Caki2 (cell line): ENCODE measurements at places on chromosomes 5 and 9.
A peak's percentile ranks its signal among the peaks of the same experiment; 100 is the strongest.

GRCh38 chr5:135655468-135655815, 76.7 kb upstream of the CXCL14 start:
- no peak for DNase-seq

DNA sequence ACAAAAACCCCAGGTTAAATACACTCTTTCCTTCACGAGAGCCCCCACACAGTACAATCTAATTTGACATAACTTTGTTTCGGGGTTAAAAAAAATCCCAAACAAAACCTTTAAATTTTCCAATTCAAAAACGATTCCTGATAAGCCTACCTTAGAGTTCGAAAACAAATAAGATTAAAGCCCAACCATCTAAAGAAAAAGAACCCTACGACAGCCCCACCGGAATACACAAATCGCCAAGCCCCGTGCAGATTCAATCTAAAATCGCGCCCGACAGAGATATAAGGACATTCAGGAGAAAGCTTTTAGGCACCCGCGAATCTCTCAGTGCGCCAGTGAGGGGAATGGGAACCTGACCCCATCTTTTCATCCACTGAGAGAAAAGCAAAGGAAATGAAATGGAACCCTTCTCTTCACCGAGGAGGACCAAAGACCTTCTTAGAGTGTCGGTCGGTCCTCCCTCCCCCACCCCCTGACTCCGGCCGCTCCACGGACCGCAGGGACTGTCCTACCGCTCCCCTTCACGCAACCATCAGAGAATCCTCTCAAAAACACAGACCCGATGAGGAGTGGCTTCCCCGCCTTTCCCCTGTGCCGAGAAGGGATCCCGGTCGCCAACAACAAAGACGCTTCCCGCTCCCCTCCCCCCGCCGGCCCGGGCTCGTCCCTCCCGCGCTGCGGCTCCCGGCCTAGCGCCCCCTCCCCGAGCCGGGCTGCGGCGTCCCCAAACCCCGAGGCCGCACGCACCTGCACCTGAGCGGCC, 925 bp downstream of the ABHD17B start:
- DNase-seq = peak; percentile 44

DNA sequence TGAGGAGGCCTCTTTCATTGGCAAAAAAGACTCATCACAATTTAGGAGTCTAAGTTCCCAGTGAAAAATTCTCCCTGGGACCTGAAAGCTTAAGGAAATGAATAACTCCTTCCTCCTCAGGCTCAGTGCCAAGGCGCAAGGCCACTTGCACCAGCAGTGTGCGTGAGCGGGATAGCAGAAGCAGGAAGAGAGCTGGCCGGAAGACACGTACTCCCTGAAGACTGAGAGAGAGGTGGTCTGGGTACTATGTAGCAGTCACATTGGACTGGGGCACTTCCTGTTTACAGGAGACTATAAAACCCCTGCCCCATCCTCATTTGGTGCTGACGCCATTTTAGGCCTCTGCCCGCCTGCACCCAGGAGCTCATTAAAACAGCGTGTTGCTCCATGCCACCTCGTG, 66.3 kb upstream of the IL33 start:
- no peak for DNase-seq

DNA sequence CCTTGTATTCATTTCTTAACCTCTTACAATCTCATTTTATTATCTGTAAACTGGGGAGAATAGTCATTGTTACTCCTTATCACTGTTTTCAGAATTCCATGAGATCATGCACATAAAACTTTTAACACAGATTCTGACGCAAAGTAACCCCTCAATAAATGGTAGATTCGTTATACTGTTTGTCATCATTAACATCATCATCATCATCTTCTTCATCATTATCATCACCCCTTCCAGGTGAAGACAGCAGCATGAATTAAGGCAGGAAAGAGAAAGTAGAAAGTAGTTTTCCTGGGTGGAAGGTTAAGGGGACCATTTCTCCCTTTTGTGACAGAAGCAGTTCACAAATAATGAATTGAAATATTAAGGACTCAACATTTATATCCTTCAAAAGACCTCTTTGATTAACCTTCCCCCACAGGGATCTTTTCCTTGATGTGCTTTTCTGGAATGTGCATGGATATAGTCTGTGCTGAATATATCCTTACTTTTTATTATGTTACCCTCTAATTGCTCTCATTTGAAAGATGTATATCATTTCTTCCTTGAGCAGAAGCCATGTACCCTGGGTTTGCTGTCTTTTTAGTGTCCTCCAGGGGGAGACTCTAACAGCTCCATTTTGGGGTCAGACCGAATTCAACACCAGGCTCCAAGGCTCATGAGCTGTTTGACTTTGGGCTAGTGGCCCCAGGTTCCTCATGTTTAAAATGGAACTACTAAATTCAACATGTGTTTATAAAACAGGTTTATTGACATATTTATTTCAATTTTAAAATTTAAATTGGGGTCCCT, 1029.9 kb upstream of the WWC1 start:
- no peak for DNase-seq

DNA sequence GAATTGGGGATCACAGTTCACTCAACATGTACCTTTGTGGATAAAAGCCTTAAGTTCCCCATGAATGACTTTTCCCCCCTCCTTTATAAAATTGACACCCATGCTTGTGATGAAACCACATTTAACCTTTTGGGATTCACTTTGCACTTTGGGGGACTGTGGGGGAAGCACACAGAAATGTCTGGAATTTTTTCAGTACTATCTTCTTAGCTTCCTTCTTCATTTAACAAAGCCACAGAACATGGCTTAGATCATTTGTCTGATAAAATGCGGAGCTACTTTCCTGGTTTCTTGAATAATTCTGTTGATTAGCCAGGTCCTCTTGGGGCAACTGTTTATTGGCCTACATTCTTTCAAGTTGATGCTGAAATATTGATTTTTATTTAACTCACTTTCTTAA, 29.9 kb downstream of the TNFSF15 start:
- DNase-seq = no peak

DNA sequence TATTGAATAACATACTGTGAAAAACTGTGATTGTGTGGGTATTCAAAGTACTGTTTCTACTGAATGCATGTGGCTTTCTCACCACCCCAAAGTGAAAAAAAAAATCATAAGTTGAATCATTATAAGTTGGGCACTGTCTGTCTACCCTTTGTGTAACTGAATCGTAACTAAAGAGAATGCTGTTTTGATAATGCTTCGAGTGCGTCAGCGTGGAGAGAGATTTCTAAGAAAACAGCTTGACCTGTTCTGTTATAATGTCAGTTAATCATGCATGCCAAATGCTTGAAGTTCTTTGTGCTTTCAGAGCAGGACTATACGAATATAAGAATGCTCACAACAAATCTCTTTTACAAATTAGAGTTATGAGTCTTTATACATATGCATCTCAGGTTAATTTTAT, 148.8 kb upstream of the SGCD start:
- DNase-seq = peak; percentile 69

DNA sequence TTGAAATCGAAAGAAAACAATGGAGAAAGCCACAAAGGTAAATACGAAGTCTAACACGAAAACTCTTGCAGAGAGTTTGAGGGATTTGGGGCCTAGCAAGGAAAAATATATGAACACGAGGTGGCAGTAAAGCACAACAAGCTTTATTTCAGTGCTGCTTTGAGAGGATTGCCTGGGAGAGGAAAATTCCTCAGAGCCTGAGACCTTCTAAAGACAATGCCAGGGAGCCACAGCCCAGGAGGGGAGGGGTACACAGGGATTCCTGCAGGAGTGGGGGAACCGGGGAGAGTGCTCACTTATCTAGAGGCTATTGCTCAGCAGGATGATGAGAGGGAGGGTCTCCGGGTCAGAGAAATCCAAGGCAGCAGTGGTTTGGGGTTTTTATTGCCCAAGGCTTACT, 134.9 kb upstream of the ADCY2 start:
- peak; percentile 29 for DNase-seq

- no peak for DNase-seq
Observed at GRCh38 chr5:174295702-174296436, 250.4 kb downstream of the NSG2 start.

GRCh38 chr5:122649080-122649479, 125.8 kb upstream of the SNX2 start:
- DNase-seq = no peak

DNA sequence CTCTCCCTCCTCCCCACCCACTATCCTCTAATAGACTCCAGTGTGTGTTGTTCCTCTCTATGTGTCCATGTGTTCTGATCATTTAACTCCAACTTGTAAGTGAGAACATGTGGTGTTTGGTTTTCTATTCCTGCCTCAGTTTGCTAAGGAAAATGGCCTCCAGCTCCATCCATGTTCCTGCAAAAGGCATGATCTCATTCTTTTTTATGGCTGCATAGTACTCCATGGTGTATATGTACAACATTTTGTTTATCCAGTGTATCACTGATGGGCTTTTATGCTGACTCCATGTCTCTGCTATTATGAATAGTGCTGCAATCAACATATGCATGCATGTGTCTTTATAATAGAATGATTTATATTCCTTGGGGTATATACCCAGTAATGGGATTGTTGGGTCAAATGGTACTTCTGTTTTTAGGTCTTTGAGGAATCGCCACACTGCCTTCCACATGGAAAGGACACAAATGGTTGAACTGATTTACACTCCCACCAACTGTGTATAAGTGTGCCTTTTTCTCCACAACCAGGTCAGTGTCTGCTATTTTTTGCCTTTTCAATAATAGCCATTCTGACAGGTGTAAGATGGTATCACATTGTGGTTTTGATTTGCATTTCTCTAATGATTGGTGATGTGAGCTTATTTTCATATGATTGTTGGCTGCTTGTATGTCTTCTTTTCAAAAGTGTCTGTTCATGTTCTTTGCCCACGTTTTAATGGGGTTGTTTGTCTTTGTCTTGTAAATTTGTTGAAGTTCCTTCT, 96.5 kb upstream of the DAB2 start:
- DNase-seq = no peak

- DNase-seq = no peak
Observed at GRCh38 chr9:69961843-69962242, 81.8 kb upstream of the MAMDC2 start.

DNA sequence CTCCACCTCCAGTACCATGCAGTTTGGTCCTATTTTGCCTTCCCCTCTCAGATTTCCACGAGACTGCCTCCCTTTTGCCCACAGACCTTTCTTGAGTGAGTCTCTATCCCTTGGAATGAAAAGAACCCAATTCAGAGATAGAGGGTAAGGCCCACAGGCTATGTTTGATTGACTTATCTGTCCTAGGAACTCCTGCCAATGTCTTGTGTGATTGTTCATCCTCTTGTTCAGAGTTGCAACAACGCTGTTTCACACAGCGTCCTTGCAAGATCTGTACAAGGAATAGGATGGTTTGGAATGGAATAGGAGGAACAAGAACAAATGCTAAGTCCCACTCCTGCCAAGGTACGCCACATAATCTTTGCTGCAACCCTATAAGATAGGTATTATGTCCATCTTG, 142.2 kb upstream of the ABCA1 start:
- DNase-seq = no peak

DNA sequence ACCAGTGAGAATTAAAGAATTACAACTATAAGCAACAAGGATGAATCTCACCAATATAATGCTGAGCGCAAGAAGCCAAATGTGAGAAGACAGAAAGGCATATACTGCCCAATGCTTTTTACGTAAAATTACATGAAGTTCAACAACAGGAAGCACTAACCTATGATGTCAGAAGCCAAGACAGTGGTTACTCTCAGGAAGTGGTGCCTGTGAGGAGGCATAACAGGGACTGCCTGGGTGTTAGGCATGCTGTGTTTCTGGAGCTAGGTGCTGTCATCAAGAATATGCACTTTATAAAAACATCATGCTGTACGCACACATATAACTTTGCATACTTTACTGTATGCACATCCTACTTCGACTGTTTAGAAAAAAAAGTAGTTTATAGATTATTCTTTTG, 30.1 kb downstream of the FRMD3 start:
- DNase-seq = no peak

- DNase-seq = peak; percentile 59
Observed at GRCh38 chr5:172707285-172708182, 63.5 kb downstream of the DUSP1 start.

DNA sequence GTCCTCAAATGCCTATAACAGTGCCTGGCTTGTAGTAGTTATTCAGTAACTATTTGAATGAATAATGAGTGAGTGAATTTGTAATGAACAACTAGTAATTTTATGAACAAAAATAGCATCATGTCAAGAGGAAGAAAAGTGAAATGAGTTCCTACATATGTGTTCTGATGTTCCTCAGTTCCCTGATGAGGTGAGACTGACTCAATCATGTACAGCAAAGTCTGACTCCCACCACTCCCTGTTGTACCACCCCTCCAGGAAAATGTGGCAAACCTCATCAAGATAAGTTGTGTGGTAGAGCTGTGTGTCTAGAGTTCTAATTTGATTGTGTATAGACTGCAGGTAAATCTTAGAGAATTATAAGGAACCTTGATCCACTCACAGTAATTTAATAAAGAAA, 201.6 kb downstream of the GOLPH3 start:
- no peak for DNase-seq

DNA sequence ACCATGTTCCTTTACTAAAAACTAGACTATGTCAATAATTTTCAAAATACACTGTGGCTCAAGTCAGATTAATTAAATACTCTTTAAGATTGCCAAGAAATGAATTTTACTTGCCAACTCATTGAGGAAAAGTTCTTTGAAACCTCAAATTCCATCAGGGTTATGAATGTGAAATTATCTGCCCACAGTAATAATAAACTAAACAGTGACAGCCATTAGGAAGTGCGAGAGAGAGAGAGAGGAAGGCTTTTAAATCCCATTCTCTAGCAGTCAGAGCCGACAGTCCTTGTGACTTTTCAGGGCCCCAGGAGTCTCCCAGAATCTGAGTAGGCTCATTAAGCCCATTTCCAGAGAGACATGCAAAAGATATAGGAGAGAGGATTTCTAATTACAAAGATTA, 236.1 kb downstream of the MARCHF11 start:
- no peak for DNase-seq
